NCI-H748 treated with DMSO at 0.1 percent for 48 hours (cell line): ENCODE measurements at places on chromosomes 2 and 18.

- DNase-seq: no peak
These were observed 69.6 kb downstream of the MAP4K4 start for GRCh38 chr2:101766871-101767739.

- no peak for DNase-seq
These were observed 84.0 kb upstream of the ACSL3 start for GRCh38 chr2:222776792-222777191.

DNA sequence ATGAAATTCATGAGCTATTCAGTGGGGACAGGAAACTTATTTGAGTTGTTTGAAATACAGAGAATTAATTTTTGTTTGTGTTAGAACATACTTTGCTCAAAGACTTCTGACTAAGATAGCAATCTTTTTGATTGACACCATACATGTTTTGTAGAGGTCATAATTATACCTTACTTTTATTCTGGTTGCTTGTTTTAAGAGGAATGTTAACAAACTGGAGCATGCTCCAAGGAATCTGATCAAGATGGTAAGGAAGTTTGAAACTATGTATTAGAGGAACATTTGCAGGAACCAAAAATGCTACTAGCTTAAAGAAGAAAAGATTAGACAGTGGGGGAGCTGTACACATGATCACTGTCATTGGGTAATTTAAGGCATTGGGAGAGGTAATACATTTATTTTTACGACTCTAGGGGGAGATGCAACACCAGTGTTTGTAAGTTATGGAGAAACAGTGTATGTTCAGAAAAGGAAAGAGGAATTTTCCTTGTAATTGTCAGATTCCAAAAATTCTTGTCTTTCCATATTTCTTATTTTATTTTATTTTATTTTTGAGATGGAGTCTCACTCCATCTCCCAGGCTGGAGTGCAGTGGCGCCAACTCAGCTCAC is 8.0 kb downstream of the AGFG1 start:
- no peak for DNase-seq

DNA sequence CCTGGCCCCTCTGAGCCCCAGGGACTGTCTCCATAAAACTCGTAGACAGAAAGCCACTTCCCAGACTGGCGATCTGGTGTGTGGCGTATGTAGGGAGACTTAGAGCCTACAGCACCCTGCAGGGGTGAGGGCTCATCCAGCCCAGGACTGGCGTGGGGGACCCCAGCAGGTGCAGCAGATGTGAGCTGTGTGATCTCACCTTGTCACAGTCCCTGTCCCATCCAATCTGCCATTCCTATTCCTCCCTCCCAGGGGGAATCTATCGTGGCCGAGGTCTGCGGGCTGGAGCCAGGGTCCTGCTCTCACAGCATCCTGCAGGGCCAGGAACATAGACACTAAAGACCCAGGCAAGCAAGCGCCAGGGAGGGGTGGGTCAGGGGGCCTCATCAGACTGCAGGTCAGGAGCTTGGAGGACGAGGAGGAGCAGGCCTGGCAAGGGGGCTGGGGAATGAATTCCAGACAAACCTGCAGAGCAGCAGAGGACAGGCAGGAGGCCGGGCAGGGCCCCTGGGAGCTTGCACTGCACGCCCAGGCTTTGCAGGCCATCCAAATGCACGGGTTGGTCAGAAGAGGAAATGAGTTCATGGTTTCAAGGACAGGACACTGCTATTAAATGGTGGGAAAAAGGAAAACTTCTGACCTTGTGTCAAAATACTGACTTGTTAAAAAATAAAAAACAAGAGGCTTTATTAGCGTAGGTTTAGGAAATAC is 32.5 kb downstream of the HS6ST1 start:
- no peak for DNase-seq

DNA sequence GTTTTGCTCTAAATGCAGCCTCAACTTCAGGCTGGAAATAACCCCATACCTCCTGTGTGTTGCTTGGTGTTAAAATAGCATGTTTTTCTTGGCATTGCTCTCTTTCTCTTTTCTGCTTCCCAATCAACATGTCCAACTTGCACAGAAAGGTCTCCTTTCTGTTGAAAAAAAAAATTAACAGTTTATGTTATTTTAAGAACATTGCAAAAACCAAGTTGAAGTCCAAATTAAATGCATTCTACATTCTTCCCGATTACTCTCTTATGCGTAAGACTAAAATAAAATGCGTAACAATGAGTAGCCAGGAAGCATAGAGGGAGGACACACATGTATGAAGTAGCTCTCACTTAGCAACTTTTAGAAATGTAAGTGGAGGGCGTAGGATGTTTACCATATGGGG is 1406.1 kb upstream of the NXPH2 start:
- DNase-seq: no peak

DNA sequence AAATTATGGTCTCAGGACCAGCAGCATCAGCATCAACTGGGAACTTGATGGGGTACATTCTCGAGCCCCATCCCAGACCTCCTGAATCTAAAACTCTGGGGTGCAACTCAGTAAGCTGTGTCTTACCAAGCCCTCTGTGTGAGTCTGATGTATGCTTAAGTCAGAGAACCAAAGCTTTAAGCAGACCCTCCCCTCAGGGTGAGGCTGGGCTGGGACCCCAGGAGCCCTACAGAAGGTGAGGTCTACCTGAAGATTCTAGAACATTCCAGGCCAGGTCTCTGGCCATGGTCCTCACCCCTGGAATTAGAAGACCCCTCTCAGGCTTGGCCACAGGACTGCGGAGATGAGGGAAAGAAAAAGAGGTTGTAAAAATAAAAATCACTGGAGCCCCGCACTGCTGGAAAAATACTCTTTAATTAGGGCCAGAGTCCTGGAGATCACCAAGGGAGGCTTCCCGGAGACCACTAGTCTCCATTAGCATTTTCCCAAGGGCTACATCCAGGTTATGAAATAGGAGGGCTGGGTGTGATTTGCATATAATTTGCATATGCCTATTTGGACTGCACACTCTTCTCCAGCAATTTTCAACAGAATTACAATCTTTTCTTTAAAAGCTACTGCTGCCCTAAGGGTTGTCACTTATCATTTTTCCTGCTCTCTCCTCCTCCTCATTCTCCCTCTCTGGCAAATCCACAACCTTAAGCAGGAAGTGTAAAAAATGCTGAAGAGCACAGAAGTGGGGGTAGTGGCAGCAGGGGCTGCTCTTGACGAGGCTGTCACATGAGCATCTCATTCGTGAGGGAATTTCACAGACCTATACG is 100.2 kb downstream of the ZBTB7C start:
- DNase-seq: no peak
